ENCODE measurements at places on chromosomes 5 and 9.
A peak's percentile ranks its signal among the peaks of the same experiment; 100 is the strongest.

- no peak for DNase-seq
Measured at GRCh38 chr9:33677506-33677809, 117.9 kb upstream of the PRSS3 start.

DNA sequence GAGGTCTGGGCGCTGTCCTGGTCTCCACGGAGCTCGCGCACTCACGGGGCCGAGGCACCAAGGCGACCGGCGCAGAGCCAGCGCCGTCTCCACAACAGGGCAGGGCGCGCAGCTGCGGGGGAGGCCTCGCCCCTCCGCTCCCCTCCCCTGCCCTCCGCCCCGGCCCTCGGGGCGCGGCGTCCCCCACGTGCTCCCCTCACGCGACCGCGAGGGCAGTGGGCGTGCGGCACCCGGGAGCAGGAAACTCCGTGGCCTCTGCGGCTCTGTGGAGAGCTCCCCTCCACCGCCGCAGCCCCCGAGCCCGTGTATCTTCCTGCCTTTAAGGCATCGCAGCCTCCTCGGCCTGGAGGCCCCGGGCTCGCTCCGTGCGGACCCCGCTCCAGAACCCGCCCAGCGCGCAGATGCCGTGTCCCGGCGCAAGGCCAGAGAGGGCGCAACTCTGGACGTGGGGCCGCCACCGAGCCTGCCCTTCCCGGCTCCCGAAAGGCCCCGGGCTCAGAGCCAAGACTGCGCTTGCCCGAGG is 708 bp upstream of the TUBB4B start:
- DNase-seq = peak; percentile 70

GRCh38 chr9:98329904-98330303 is 74.5 kb upstream of the TBC1D2 start:
- DNase-seq = no peak

DNA sequence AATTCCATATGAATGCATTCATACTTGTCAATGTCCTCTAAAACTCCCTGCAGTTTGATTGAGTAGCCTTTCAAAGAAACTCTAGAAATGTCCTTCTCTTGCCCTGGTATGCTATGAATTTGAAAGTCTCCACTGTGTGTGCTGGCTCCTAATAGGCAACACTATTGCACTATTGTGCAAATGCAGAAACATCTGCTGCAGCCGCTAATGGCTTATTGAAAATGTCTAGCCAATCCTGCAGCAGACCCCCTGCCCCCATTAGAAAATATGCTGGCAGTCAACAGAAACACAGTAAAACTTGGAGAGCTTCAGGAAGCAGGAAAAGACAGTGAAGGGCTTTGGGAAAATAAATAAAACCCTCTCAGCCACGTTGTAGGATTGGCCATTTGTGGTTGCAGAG is 87.3 kb upstream of the GRAMD2B start:
- DNase-seq = no peak

- no peak for DNase-seq
Measured at GRCh38 chr9:128068386-128069205, 564 bp downstream of the SLC25A25 start.

GRCh38 chr5:66529182-66529581 is 67.0 kb upstream of the MAST4 start:
- DNase-seq = no peak

- peak; percentile 86 for DNase-seq
Measured at GRCh38 chr5:43193181-43193893, 1.3 kb downstream of the NIM1K start.

- DNase-seq = no peak
Measured at GRCh38 chr5:30937070-30937469, 256.4 kb upstream of the CDH6 start.

DNA sequence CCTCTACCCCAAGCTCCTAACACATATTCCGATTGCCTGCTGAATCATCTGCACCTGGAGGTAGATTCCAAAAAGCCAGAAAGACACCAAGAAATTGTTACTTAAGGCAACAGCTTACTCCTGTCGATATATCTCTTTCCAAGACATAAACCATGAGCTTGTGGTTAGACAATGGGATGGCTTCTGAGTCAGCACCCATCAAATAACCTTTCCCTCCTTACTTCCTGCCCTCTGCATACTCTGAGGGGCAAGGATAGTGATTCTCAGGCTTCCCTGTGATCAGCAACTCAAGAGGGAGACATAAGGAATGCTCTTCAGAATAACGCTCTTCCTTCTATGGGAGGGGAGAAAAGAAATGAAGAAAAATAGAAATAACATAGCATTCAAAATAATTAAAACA is 70.9 kb downstream of the TMEM215 start:
- no peak for DNase-seq

DNA sequence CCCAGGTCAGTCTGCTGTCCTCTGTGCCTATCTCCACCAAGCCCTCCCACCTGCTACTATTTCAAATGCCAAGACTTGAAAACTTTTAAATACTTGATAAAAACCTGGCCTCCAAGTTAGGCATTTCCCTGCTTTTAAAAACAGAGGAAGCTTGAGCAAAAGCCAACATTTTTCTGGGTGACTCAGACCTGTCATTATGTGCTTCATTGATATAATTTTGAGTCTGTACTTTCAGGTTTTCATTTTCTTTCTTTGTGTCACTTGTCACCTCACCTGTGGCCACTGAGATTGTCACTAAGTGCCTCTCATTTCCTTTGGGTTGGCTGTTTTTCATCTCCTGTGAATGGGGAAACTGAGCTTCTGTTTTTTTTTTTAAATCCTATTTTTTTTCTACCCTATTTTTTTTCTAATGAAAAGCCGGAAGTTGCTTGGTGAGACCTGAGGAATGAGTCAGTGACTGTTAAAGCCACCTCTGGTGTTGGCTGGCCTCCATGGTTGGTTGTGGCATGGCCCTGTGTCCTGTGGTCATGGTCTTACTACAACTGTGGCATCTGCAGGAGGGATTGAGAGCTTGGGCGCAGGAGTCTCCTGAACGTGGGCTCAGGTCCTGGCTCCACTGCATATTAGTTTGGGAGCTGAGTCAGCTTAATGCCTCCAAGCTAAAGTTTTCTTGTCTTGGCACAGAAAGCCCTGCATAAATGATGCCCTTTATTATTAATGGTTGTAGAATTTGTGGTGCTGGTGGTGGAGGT is 56.7 kb downstream of the ARHGAP26 start:
- DNase-seq = peak; percentile 82

- DNase-seq = peak; percentile 41
Measured at GRCh38 chr5:79157305-79157704, 45.7 kb downstream of the BHMT start.

- peak; percentile 67 for DNase-seq
Measured at GRCh38 chr9:115057559-115057958, 60.4 kb downstream of the TNC start.

DNA sequence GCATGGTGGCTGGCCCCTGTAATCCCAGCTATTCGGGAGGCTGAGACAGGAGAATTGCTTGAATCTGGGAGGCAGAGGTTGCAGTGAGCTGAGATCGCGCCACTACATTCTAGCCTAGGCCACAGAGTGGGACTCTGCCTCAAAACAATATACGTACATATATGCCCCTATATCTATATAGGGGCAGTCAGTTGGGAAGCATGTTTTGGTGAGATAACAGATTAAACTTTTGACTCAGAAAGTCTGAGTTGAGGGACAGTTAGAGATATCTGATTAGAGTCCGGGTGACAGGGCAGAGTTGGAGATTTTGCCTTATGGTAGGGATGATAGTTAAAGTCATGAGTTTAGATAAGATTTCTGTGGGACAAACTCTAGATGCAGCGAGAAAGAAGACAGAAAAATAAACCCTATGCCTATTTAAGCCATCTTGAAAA is 71.8 kb upstream of the ALDH1A1 start:
- DNase-seq = no peak

DNA sequence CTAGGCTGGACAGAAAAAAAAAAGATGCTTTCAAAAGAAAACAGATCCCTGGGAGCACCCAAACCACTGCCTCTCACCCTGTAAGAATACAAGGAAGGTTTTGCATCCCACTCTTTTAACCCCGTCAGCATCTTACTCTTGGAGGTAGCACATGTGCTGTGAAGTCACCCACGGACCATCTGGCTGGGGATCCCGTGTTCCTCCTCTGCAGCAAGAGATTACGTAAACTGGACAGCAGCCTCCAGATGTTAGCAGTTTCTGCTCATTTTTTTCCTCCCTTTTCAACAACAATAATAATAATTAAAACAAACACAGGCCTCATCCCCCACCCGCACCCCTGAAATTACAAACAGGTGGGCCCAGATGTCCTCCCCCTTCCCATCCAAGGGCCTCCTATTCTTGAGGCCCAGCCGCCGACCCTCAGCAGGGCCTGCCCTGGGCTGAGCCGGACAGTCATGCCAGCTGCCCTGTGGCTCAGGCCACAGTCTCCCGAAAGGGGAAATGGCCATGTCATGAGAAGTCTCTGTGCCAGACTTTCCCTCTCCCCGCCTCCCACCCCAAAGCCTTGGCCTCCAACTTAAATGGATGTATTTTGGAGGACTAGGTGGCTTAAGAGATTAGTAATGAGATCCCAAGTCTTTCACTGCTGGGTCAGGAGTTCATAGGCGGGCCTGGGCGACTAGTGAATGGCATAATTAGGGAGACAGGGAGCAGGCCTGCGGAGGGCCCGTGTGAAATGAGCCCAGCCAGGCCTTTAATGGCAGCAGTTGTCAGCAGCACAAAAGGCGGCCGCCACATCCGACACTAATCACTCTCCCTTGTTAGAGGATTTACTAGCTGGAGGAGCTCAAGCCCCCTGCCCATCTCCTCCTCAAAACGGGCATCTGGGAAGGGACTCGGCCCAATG is 165.1 kb downstream of the PAPPA start:
- DNase-seq = no peak

- DNase-seq = no peak
Measured at GRCh38 chr5:149212198-149212951, 59.3 kb upstream of the AFAP1L1 start.

DNA sequence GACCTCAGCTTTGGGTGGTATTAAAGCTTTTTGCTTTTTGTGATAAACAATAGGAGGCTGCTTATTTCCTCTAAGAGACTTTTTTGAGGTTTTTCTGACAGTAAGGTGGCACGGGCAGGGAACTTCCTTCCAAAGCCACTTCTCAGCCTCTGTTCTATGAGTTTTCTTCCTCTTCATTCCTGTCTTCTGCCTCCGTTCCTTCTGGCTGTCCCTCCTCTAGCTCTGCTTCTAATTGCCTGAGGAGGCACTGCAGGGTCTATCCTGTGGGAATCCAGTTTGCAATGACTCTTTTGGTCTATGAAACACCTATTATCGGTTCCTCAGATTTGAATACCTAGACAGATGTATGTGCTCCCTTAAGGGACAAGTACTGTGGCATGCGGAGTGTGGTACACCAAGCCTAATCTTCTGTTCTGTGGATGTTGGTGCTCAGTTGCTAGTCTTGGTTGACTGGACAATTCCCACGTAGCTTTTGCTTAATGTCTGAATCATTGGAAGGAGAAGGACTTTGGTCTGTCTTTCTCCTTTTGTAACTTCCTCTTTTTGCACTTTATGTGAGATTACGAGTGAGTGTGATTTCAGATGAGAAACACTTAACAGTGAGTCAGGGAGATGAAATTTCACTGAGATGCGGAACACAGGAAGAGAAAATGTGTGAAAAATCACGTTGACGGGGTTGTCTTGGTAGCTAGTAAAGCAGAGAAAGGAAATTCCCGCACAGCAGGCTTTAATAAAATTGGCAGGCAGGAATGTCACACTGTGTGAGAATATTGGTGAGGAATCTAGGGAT is 305.2 kb downstream of the EFNA5 start:
- DNase-seq = no peak
